Posterior vena cava (tissue), 2 donors: ENCODE measurements at places on chromosomes 3 and 15.
A peak's percentile ranks its signal among the peaks of the same experiment; 100 is the strongest.

DNA sequence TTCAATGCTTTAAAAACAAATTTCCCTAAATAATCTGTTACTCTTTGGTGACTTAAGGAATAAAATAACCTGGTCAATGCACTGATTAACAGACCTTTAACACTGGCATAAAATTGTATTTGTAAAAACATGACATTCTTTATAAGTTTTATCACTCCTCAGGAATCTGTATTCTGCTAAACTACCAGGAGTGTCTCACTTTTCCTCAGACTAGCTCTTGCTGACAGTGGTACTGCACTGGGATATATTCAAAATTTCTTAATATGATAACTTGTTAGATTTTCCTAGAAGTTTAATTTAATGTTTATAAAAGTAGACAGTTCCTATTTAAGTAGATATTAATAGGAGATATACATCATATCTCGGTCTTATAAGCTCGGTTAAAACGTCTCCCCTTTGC, 363.4 kb upstream of the ARHGEF26 start:
- no peak for DNase-seq

DNA sequence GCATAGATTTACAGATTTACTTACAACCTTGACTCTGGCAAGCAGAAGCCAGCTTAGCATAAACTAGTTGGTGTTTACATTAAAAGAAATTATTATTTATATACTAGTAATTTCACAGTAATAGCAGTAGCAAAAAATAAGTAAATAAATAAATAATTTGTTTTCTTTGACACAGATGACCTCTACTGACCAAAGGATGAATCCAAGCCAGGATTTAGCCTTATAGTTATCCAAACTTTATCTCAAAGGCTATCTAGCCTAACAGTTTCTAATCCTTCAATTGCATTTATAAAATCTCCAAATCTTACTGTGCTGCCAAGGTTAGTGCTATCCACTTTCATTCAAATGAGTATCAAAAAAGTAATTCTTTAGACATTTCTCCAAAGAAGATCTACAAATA, 64.3 kb downstream of the FRMD5 start:
- no peak for DNase-seq

DNA sequence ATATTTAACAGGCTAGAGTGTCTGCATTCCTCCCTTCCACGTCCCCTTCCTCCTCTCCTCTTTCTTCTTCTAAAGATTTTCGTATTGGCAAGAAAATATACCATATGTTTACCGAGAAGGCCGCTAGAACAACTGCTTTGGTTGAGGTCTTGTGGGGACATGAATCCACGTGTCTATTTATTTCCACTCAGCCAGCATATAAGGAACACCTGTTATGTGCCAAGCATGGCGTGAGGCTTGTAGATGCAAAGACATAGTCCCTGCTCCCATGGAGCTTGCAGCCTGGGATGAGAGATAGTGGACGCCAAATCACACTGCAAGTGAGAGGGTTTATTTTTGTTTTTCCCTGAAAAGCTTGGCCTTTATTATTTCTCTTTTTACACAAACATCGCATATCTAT, 57.1 kb downstream of the SLC7A14 start:
- DNase-seq: no peak

DNA sequence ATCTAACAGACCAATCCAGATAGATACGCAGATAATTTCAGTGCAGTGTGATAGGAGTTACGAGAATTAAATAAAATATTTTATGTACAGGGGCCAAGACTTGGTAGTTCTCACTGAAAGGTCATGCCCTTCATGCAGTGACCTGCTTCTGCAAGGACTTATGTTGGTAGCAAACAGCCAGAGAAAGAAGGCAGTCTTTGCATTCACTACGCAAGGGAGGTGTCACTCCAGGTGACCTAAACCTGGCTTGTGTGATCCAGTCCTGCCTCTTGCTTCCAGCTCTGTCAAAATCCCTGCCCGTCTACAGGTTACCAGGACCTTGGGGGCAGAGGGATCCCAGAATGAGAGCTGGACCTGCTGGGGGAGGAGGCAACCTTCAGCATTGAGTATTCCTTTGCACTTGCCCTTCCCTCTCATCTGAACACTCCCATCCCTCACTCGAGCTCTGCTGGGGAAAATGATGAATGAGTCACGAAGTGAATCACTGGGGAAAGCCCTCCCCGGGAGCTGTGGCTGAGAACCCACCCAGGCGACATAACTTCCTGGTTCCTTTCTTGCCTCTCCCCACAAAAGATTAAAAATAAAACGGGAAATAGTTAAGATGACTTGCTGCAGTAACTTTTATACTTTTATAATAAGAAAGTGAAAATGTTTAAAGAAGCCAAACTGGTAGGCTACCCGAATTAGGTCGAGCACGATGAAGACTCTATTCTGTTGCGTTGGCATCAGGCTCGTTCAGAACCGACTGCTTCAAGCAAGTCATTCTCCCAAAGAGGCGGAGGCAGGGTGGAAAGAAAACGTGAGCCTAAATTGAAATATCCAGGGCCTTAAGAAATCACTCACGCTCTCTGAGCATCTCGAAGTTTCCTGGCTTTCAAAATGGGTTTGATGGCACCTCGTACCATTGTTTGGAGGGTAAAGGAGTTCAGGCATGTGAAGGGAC, 216.1 kb downstream of the SLCO3A1 start:
- peak; percentile 86 for DNase-seq

- no peak for DNase-seq
These were observed 22.9 kb downstream of the FYCO1 start for GRCh38 chr3:45972534-45973402.

- no peak for DNase-seq
These were observed 12.6 kb upstream of the FRMD5 start for GRCh38 chr15:44207643-44208042.

DNA sequence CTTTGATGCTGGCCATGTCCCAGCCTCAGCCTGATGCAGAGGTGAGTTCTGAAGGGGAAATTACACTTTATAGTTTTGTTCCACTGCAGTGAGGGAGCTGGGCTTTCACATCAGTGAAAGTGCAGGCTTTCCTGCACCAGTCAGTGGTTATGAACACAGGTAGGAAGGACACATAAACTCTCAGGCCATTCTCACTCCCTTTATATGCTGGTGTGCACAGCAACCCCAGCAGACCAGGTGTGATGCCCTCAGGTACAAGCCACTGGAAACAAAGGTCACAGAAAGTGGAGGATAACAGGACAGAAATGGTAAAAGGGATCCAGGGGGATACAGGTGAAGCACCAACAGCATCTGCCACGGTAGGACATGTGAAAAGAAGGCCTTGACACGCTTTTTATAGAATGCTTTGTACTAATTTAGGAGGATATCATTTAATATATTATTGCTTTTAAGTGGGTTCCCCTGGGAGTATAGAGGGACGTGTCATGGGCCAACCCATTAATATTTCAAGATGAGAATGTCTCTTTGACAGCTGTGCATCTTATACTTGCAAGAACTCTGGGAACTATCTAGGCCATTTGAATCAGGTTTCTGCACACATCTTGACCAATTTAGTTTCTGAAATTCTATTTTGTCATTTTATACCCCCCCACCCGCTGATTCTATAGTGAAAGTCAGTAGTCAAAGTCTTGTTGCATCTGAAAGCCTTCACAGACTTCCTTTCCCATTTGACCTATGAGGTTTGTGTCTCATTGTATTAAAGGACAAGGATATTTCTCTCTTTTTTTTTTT, 25.0 kb upstream of the BLM start:
- no peak for DNase-seq
